ENCODE measurements at places on chromosomes 5 and 9.

DNA sequence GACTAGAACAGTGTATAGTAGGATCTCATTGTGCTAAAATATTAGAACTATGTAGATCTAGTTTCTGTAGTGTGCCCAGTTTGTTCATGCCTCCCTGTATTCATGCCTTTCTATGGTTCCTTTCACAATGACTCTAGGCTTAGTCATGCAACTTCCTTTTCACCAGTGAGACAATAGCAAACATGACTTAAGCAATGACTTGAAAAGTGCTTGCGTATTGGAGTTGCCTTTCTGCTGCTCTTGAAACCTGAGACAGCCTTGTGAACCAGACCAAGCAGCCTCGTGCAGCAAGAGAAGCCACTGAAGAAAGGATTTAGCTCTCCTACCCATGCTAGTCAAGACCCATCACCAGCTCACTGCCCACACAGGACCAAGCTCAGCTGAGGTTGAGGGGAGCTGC, 294.5 kb upstream of the TAS2R1 start:
- DNase-seq = no peak

- no peak for DNase-seq
Measured at GRCh38 chr5:72283358-72283757, 36.7 kb downstream of the MRPS27 start.

DNA sequence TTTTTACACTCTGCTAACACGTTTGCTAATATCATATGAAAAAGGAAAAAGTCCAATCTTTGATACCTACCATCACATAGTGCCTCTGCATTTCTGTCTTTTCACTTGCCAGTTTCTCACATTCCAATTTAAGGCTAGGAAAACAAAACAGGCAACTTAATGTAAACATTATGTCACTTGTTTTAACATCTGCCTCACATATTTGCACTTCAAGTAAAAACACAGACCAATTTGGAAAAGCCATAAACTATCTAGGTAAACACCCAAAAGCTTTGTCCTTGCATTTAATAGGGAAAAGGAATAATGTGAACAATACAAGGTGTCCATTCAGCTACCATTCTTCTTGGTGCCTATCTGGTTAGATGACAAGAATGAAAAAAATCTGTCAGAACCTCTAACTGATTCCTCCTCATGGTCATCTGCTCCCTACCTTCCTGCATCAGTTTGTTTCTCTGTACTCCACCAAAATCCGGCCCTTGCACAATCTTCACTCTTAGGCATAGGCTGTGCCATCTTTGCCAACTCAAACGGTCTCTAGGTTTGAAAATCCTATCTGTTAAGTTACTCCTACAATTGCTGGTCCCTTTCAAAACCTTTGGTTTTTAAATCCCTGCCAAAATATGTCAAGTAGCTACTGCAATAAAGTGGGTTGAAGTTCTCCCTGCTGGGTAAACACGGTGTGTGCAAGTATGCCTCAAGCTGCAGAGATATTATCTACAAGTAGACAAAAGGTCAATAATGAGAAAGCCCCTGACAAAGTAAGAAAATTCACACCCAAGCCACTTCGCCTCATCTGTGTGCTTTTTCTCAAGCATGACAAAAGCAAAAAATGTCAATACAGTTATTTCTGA, 3.4 kb downstream of the TLE1 start:
- DNase-seq = no peak

DNA sequence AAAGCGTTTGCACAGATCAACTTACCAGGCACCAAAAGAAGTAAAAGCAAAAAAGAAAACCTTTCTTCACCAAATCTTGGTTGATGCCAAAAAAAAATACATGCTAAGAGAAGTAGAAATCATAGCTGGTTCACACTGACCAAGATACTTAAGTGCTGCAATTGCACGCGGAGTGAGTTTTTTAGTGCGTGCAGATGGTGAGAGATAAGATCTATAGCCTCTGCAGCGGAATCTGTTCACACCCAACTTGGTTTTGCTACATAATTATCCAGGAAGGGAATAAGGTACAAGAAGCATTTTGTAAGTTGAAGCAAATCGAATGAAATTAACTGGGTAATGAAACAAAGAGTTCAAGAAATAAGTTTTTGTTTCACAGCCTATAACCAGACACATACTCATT, 36.4 kb upstream of the CCDC152 start:
- DNase-seq = no peak

GRCh38 chr5:68176802-68177479, 38.6 kb upstream of the PIK3R1 start:
- no peak for DNase-seq

- no peak for DNase-seq
Measured at GRCh38 chr5:172699999-172700364, 58.9 kb downstream of the NEURL1B start.

DNA sequence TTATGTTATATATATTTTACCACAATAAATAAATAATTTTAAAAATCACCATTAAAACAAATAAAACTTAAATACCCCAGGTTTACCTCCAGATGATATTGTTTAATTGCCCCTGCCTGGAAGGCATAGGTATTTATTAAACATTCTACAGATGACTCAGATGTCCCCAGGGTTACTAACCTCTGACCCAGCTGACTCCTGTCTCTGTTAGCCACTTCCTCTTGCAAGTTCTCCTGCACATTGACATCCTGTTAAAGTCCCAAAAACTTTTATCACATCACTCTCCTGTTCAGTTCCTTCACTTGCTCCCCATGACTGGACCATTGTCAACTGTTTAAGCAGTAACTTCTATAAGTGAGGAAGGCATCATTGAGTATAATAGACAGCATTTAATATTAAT, 37.0 kb upstream of the RAB3C start:
- no peak for DNase-seq

- DNase-seq = no peak
Measured at GRCh38 chr9:88749420-88749819, 214.4 kb downstream of the NXNL2 start.

- DNase-seq = no peak
Measured at GRCh38 chr9:87109231-87109631, 161.9 kb upstream of the GAS1 start.

- no peak for DNase-seq
Measured at GRCh38 chr9:130364619-130365322, 80.0 kb upstream of the ASS1 start.

Data from activated CD8-positive, alpha-beta memory T cell treated with anti-CD3 and anti-CD28 coated beads for 1 hour (primary cell).